CD14-positive monocyte (primary cell): ENCODE measurements at places on chromosomes 7 and 10.
A peak's percentile ranks its signal among the peaks of the same experiment; 100 is the strongest.

DNA sequence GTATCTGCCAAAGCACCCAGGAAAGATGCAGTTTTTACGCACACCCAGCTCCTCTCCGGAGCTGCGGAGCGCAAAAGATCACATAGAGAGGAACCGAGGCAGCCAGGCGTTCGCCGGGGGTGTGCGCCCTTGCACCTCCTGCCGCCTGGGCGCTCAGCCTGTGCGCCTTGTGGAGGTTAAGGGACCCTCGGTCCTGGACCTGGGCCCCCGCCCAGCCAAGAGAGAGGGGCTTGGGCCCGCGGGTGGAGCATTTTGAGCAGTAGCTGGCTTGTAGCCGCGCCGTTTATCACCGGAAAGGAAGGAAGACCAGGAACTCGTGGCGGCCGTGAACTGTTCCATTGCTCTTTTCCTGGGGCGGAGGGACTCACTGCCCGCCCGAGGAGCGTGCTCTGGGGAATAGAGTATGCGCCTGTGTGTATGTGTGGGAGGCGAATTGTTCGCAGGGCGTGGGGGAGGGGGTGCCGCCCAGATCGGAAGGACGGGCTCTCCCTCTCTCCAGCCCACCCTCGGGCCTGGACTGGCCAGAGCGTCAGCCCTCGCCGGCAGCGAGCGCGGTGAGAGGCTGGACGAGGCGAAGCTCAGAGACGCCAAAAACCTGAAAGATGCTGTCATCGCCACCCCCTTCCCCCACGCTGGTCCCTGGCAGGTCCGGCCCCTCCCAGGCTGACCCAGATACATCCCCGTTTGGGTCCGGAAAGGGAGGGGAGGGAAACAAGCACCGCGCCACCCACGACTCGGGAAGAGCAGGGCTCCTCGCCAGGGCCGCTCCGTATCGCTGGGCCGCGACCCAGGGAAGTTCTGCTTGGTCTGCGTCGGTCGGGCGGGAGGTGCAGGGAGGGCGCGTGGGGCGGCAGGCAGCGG, 1.2 kb upstream of the WNT2 start:
- DNase-seq = no peak

- DNase-seq = peak; percentile 18
These were observed 899 bp downstream of the PUS7 start for GRCh38 chr7:105521027-105521716.

- DNase-seq = no peak
These were observed 47.3 kb downstream of the NKX6-2 start for GRCh38 chr10:132738454-132739224.

DNA sequence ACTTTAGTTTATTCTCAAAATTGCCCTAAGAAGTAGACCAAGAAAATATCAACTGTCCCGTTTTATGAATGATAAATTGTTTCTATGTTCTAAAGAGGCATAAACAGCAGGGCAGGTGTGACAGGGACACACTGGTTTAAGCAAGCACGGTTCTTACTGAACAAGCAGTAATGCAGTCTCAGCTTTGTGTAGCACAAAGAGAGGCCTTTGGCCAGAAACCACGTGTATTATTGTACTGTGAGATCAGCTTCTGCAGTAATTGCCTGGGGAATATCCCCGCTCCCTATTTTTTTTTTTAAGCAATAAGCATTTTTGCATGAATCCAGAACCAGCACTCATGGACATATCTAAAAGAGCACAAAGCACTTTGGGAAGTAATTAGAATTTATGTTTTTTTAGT, 255.4 kb downstream of the WDR11 start:
- no peak for DNase-seq

DNA sequence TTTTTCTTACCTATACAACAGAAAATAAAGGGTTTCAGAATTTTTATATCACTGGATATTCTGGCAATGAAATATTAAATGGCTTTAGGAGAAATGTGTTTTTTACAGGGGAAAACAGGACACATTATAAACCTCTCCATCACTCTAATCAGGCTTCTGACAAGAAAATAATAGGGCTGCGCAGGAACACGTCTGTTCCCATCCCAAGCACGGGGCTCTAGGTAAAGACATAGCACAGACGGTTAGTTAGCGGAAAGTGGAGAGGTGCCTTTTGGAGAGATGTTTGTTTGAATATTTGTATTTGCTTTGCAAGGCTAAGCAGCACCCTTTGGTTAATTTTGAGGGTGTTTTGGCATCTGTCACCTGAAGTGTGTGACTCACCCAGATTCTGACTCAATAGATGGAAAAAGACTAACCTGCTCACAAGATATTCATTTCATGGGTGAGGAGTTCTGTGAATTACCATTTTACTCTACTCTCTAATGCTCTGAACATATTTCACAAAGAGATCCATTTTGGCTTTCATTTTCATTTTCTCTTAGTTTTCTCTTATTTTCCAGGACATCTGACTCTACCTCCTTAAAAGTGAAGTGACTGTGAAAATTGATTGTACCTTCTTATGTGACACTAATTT, 174.5 kb upstream of the AKR1E2 start:
- no peak for DNase-seq

- no peak for DNase-seq
These were observed 100.8 kb downstream of the CTTNBP2 start for GRCh38 chr7:117772421-117772820.

GRCh38 chr10:19929506-19930140, 113.4 kb downstream of the PLXDC2 start:
- DNase-seq = no peak

DNA sequence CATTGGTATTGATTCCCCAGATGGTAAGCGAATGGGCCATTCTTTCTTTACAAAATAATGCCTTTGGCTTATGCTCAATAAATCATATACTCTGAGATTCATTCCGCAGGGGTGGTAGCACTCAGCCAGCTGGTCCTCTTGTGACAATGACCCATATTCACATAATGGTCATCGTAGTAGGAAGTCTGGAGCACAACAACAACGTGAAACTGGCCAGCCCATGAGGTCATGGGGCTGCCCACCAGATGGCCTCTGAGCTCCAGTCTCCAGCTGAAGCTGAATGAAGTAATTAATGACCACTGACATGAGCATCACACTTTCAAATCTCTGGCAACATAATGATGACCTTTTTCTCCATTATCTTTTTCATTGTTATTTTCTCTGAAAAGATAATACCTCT, 42.3 kb upstream of the SORCS1 start:
- no peak for DNase-seq

- DNase-seq = no peak
These were observed 223.2 kb upstream of the IGFBP3 start for GRCh38 chr7:46143949-46144917.

DNA sequence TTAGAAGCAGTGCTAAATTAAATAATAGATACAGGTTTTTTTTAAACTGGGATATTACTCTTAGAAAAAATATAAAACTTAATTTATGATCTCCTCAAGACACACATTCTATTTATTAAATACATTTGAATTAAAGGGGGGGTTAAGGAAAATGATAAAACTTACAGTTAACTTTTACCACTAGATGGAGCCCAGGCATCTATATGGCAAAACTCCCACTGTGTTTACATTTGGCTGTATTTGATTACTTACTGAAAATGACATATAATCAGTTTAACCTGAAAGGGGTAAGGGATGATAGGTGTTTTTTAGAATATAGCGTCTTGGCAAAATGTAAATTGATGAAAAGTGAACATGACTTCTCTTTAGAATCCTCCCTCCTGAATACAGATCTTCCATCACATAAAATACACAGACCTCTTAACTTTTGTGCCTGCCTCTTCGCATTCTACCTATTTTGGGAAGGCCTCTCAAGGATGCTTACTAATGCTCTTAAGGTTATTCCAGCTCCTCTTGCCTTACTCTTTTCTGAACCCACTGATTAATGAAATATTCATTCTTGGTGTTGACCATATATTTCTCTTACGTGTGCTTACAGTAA, 235.7 kb downstream of the AGMO start:
- DNase-seq = no peak

DNA sequence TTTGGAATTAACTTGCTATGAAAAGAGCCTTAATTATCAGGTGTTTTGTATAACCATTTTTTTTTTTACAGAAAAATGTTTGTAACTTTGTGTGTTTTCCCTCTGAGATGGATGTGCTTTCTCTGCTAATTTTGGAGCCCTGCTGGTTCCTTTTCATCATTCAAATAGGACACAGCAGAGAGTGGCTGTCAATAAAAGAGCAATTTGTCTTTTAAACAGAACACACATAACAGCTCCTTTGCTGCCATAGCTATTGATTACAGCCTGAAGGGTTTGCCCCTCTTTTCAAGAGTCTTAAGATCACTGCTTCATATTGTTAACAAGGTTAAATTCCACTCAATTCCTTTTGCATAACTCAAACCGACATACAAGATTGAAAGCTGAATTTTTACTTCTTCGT, 187.2 kb upstream of the MBL2 start:
- DNase-seq = no peak

DNA sequence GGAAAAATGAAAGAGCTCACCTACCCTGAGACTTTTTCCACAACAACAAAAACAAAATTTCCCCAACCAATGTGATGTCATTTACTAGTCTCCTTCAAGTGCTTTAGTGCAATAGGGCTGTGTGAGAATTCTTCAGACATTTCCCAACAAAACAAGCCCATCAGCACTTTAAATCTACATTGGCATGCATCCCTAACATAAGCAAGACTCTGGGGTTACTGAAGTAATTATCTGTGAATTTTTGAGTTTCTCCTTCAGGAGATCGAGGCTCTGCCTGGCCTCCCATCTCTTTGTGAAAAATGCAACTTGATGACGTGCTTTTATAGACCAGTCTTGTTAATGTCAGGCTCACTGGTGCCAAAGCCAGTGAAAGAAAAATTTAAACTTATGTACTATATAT, 255.6 kb downstream of the GFRA1 start:
- DNase-seq = no peak

GRCh38 chr10:51047857-51048256, 26.4 kb upstream of the PRKG1 start:
- DNase-seq = no peak

DNA sequence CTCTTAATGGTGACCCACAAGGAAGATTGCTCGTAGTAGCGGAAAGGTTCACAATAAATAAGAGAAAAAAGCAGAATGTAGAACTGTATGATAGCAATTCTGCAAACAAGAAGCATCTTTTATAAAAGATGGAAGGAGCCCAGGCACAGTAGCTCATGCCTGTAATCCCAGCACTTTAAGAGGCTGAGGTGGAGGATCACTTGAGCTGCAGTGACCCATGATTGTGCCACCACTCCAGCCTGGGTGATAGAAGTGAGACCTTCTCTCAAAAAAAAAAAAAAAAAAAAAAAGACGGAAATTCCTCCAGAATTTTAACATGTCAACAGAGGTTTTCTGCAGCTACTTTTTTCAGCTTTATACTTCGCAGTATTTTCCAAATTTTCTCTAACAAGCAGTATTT, 13.2 kb downstream of the GATAD1 start:
- no peak for DNase-seq

DNA sequence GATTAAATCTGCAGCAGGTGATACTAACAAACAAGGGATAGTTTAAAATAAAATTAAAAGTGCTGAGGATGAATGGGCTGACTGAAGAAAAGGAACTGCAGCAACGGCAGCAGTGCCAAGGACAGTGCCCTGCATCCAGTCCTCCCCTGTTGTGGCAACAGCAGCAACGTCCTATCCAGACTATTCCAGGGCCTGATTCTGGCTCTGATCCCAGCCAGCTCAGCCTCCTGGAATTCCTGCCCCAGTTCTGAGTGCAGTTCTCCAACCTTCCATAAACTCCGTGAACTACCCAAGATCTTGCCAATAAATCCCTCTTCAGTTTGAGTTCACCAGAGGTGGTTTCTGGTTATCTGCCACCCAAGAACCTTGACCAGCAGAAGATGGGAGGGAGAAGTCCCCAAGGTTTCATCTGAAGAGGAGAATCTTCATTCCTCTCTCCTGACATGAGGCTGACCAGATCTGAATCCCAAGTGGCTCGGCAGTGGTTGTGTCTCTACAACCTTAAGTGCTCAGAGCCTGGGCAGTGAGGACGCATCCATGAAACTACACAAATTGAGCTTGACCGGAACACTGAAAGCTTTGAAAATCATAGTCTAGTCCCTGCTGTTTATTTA, 115.8 kb downstream of the SORBS1 start:
- DNase-seq = no peak

DNA sequence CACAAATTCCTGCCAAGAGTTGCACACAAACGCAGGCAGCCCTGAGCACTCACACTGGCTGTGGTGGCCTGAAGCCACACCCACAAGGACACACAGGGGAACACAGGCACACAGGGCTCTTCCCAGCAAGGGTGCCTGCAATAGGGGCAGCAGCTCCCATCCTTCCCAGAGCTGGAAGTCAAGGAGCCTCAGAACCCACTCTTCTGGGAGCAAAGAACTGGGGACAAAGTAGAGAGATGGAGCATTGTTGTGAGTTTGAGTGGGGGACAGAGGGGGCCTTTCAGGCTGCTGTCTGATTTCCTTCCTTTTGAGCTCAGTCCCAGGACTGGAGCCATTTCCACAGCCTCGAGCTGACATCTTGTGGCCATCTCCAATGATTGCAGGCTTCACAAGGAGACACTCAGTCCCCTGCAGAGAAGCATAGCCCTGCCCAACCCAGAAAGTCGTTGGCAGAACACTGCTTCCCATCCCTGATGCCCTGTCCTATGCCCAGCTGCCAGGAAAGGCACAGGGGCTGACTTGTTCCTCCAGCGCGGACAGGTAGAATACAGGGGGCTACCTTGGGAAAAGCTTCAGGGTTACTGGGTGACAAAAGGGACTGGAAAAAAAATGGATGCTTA, 34.4 kb upstream of the SLF2 start:
- DNase-seq = no peak

GRCh38 chr7:93601363-93601762, 26.8 kb upstream of the CALCR start:
- DNase-seq = no peak

DNA sequence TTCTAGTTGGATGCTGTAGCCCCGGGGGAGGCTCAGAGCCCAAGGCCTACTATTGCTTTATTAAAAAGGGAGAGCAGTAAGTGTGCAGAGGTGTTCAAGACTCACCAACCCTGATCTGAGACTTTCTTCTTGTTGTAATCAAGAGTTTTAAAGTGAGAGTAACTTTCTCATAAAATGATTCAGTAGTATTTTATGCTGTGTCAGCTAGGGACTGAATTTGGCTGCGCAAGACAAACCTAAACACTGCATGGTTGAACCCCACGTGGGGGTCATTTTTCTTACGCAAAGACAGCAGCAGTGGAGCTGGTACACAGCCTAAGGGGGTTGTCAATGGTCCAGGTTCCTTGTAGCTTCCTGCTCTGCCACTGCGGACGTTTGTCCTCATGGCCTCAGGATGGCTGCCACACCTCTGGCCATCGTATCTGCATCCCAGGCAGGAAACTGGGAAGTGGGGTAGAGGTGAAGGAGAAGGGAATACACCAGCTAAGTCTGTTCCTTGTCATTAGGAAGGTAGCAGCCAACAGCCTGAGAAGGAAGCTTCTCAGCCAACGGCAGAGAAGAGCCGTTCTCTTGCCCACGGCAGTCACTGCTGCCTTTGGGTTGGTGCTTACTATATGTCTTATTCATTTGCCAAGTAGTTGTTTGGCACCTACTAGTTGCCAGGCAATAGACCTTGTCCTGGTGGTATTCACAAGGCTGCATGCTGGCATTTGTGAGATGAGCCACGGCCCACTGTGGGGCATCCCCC, 44.7 kb downstream of the ELFN1 start:
- DNase-seq = no peak
